CD4-positive, alpha-beta T cell treated with Interleukin-2 at 100 ng/mL for 4 hours (primary cell): ENCODE measurements at places on chromosomes 1 and 21.

- peak; percentile 78 for DNase-seq
These were observed 11.0 kb upstream of the LMX1A start for GRCh38 chr1:165367375-165367993.

DNA sequence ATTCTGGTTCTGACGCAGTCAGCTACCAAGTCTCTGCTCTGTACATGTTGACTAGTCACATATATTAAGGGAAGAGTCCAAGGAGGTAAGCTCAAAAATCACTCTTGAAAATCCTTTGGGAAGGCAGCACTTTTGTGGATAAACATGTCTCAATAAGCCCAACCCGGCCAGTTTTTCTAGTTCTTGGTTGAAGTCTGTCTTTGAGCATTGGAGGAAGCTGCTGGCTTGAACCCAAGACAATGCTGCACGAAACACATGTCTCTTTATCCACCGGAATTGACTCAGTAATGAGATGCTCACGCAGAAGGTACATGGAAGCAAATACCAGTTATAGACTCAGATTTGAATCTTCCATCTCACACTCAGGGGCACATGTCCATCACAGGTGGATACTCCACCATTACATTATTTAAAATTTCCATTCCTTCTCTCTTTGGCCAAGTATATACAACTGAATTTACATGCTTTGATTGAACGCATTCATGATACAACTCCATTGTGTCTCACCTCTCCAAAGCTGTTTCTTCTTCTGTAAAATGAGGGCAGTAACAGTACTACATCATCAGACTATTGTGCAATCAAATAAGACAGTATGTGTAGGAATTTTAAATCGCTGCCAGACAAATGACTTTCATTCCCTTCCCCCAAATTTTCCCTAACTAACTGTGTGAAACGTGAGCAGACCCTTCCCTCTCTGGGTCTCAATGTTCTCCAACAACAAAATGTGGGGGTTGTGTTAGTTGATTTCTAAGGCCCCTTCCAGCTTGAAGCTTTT is 9.6 kb upstream of the GUCA2A start:
- DNase-seq, result no peak

- DNase-seq, result no peak
These were observed 26.2 kb downstream of the HS2ST1 start for GRCh38 chr1:86940599-86940998.

- DNase-seq, result no peak
These were observed 5.3 kb upstream of the DPT start for GRCh38 chr1:168734271-168734670.

- DNase-seq, result no peak
These were observed 32.1 kb downstream of the LRP8 start for GRCh38 chr1:53295726-53296116.

DNA sequence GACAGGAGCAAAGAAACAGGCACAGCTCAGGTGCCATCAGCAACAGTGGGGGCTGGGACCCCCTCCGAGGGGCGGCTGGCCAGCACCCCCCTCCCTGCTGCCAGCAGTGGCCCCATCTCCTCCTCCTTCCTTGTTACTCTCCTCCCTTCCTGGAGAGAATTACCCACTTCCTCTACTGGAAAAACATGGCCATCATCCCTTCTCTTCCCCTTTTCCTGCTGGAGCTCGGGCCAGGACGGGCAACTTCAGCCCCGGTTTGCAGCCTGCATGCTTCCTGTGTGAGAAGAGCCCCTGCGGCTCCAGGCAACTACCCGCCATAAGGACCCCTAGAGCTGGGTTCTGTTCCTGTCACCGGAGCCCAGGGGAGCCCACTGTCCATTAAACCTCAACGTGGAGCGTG is 17.6 kb downstream of the MEGF6 start:
- DNase-seq, result no peak

GRCh38 chr1:47189844-47190508 is at the start of gene PDZK1IP1:
Gene PDZK1IP1, minus strand, starts transcription at chr1:47190036. Its CDS starts 104 bp downstream, at chr1:47189932.
- no peak for DNase-seq

DNA sequence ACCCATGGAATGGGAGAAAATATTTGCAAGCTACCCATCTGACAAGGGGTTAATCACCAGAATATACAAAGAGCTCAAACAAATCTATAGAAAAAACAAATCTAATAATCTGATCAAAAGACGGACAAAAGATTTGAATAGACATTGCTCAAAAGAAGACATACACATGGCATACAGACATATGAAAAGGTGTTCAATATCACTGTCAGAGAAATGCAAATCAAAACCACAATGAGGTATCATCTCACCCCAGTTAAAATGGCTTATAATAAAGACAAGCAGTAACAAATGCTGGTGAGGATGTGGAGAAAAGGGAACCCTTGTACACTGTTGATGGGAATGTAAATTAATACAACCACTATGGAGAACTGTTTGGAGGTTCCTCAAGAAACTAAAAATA is 600.9 kb downstream of the SMYD3 start:
- DNase-seq, result no peak

DNA sequence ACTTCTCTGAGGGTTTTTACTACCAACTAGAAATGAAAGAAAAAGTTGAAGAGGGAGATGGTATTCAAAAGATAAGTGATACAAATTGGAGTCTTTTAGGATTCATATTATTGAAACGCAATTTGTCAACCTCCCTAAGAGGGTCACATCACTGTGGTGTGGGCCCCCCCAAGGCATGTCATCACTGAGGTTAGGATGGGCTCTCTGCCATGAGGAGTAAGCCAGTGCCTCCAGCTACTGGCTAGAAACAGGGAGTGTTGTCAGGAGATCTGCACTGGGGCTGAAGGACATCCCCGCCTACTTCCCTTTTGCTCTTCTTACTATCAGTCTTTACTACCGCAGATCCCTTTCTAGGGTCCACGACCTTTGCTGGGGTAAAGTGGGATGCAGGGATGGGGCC is 25.9 kb downstream of the ITSN1 start:
- no peak for DNase-seq

- DNase-seq, result no peak
These were observed 110.1 kb downstream of the ZBTB18 start for GRCh38 chr1:244161236-244161510.

GRCh38 chr1:228810878-228811711 is 75.8 kb downstream of the RHOU start:
- DNase-seq, result peak; percentile 15

DNA sequence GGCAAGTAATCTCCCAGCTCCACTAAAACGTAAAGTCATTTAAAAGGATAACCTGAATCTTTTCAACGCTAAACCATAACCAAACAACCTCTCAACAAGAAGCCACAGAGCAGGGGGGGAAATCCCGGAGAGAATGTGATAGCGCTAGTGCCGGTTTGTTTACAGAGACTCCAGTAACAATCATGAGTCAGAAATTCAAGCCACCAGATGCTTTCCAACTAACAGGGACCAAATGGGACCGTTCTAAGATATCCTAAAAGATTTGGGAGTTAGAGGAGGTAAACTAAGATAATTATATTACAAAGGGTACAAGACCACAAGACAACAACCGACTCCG is 825 bp downstream of the DCAF8 start:
- DNase-seq, result peak; percentile 84

DNA sequence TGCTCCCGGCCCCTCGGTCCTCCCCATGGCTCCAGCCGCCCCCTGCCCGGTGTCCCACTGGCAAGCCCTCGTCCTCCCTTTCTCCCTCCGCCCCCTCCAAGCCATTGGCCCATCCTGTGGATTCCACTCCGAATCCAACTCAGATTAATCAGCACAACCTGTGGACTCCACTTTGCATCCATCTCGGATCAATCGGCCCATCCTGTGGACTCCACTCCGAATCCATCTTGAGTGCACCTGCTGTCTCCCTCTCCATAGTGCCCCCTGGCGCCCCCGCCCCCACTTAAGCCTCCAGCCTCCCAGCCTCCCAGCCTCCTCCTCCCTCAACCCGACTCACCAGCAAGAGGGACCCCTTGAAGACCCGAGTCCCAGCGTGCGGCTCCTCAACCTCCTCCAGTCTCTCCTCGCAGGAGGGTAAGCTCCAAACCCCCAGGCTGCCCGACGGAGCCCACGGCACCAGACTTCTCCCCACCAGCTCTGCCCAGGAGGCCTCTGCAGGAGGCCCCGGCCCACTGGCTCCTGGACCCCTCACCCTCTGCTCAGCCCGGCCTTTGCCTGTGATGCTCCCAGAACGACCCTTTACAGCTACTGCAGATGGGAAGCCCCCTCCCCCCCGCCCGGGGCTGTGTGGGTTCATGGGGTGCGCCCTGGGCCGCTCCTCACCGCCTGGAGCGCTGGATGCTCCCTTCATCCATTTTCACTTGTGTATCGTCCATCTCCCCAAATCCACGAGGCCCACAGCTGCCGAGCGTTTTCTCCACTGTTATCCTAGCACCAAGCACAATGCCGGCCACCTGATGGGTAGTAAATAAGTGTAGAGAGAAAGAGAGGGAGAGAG is 40.6 kb upstream of the TSPEAR start:
- DNase-seq, result no peak

DNA sequence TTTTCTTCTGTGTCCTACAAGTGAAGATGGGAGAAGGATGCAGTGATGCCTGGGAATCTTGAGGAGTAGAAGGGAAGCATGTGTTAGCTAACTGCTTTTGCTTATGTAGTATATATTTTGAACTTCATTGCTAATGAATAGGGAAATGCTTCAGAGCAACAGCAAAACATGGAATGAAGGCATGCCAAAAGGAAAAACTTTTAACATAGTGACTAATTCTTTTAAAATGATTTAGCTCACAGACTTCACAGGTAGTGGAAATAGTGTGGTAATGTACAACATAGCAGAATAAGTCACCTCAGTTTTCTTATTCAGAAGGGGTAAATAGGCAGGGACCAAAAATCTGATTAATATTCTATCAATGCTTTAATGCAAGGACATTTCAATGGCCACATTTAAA is 95.5 kb downstream of the LYPLAL1 start:
- DNase-seq, result no peak

DNA sequence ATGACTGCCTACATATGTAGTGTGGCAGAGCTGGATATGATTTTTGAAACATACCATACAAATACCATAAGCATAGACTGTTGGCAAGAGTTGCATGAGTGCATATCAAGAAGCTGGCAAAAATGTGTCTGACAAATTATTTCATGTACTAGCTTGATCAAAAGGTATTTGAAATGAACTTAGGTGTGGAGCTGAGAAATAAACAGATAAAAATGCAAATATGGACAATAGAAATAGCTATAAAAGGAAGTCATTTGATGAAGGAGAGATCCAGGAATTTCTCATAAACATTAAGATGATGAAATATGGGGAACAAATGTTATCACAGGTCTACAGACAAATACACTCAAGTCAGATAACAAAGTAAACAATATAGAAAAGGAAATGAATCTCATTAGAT is 609.1 kb downstream of the PTPRC start:
- DNase-seq, result no peak

- no peak for DNase-seq
These were observed 65.5 kb downstream of the SCCPDH start for GRCh38 chr1:246789454-246790339.

GRCh38 chr1:8722366-8722765 is 95.1 kb downstream of the RERE start:
- no peak for DNase-seq

GRCh38 chr1:82950606-82951200 is 1048.2 kb downstream of the TTLL7 start:
- DNase-seq, result no peak

DNA sequence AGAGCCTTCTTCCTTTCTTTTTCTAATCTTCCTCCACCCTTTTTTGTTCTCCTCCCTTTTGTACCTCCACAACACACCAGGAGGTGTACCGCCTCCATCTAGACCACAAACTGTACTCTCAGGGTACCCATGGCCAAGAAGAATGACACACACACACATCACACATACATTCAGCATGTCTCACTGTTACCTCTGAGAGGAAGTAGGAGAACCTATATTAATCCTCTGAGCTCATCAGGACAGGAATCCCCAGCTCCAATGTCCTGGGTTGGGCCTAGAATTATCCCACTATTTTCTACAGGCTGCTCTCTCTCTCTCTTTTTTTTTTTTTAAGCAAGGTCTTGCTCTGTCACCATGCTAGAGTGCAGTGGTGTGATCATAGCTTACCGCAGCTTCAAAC is 36.7 kb downstream of the ATP2B4 start:
- peak; percentile 47 for DNase-seq

GRCh38 chr1:208235982-208236761 is 8.0 kb downstream of the PLXNA2 start:
- no peak for DNase-seq

DNA sequence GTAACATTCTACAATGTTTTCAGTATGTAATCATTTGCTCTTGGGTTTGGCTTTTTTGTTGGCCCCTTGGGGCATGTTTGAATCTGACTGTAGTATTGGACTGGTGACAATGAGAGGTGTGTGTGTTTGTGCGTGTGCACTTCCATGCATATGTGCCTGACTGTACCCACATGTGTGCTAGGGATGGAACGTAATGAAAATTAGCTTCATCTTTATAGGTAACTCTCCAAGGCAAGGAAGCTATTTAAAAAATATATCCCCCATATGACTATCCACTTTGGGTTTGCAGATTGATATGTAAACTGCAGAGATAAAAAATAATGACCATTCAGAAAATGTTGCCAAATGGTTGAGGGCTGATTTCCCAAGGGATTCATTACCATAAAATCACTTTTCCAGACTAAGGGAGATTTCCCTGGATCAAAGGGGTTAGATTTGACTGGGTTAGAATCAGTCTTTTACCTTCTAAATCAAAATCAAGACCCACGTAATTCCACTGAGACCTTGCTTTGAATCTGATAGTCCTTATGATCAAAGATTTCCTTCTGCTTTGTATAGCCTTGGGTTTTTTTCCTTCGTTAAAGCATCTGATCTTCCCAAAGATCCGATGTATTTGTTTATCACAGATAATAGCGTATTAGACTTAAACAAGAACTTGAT is 189.7 kb downstream of the CENPF start:
- no peak for DNase-seq

DNA sequence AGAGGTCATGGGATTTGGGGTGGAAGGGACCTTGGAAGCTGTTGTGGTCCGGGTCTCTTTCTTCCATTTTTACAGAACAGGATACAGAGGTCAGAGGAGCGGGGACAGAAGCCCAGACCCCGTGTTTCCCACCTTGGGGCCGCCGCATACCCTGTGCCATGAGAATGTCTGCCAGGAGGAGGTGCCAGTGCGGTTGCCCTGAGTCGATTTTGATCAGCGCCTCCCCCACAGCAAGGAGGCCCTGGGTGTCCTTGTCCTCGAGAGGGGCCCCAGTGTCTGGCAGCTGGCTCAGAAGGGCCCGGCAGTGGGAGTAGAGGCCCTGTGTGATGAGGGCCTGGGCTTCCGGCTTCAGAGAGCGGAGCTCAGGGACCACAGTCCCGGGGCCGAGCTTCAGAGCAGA is 12.3 kb upstream of the MMEL1 start:
- no peak for DNase-seq

GRCh38 chr1:48756683-48757316 is 19.9 kb downstream of the BEND5 start:
- DNase-seq, result no peak
